ENCODE measurements at places on chromosomes 3 and 15.

GRCh38 chr3:2372306-2372705 is 273.6 kb downstream of the CNTN4 start:
- DNase-seq: no peak

DNA sequence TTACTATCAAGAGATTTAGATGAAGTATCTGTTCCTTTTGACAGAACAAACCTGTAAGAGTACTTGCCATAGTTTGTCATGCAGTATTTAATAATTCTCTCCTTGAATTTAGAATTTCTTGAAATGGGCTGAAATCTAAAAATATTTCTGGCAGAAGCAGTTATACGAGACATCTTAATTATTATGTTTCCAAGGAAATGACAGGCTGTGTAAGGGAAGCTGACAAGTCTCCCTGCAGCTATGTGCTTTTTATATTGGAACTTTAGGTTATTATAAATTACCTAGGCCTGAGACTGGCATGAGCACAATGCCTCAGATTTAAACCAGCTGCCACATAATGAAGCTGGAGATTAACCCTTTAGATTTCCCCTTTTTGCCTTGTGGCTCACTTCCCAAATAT is 365.0 kb upstream of the EPHA6 start:
- DNase-seq: no peak

DNA sequence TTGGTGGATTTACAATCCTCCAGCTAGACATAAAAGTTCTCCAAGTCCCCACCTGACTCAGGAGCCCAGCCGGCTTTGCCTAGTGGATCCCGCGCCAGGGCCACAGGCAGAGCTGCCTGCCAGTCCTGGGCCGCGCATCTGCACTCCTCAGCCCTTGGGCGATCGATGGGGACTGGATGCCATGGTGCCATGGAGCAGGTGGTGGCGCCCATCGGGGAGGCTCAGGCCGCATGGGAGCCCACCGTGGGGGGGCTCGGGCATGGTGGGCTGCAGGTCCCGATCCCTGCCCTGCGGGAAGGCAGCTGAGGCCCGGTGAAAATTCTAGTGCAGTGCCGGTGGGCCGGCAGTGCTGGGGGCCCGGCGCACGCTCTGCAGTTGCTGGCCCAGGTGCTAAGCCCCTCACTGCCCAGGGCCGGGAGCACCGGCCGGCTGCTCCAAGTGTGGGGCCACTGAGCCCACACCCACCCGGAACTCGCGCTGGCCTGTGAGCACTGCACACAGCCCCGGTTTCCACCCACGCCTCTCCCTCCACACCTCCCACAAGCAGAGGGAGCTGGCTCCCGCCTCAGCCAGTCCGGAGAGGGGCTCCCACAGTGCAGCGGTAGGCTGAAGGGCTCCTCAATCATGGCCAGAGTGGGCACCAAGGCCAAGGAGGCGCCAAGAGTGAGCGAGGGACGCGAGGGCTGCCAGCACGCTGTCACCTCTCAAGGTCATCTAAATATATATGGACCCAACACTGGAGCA is 38.8 kb upstream of the IGSF11 start:
- no peak for DNase-seq

DNA sequence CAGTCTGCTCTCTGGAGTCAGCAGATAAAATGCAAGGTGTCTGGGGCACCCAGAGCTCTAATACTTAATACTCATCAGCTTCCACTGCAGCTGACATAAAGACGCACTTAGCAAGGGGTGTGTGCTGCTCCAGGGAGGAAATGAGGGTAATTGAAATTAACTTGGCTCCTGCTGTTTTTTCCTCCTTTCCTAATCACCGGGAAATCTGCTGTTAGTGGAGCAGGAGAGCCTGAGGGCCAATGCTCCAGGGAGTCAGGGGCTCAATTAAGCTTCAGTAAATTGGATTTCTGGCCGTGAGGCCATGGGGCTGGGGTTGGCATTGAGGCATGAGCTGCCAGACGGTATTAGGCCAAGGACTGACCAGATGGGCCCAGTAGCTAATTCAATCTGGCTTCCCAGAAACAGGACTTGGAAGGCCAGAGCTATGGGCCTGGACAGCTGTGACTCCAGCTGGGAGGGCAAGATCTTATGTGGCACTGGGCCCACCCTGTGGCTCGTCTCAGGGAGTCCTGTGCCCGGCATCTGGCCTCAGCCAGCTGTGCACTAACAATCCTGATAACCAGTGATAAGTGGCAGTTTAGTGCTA is 30.7 kb upstream of the CHRNB4 start:
- DNase-seq: no peak

DNA sequence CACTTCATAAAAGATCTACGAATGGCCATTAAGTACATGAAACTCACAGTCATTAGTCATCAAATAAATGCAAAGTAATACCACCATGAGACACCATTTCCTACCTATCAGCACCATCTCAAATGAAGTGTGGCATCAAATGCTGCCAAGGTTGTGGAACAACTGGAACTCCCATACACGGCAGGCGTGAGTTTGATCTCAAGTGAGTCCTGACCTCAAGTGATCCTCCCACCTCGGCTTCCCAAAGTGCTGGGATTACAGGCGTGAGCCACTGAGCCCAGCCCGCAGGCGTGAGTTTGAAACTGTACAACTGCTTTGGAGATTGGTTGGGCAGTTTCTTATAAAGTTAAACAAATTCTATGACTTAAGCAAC is 28.8 kb upstream of the HDAC11 start:
- DNase-seq: peak; percentile 17

DNA sequence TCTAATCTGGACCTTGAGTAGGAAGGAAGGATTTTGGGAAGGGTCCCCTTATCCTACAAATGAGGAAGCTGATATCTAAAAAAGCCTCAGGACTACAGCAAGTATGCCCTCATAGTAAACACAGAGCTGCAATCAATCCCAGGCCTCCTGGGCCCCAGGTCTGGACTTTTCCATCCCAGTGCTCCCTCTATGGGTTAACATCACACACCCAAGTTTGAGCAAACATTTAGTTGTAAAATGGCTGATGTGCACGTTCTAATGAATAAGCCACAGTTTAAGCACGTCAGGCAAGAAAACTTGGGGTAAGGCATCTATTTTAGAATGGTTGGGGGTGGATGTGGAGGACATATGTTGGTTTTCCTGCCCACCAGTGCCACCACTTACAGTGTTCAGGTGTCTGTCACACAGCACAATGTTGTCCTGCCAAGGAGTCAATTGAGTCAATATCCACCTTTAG is 44.3 kb upstream of the UBE2E1 start:
- DNase-seq: no peak

- no peak for DNase-seq
Observed at GRCh38 chr3:44628716-44629115, 3.9 kb downstream of the ZNF197 start.

- no peak for DNase-seq
Observed at GRCh38 chr15:89346516-89347231, 12.1 kb upstream of the POLG start.

DNA sequence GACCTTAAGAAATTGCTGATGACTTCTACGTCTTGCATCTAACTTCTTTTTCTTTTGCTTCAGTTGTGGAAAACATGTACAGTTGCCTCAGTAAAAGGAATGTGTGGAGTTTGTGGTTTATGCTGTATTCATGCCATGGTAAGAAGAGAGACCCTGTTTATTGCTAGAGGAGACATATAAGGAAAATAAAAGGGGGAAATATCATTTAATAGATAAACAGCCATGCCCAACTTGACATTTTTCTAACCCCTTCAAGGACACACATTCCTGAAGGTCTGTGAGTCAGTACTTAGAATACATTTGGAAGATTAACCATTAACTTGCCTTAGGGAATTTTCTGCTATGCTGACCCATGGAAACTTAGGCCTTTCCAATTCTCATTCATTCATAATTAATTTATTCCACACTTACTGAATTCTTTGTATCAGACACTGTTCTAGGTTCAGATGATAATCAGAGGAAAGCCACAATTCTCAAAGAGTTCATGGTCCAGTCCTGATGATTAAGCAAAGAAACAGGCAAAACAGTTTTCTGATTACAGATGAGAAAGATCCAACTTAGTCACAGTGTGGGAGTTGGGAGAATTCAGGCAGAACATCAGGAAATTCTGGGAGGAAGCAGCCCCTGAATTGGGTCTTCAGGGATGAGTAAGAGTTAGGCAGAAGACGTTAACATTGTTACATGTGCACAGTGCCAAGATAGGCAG is 329.8 kb upstream of the RASGRP1 start:
- no peak for DNase-seq

Measured in stimulated activated CD4-positive, alpha-beta T cell treated with anti-CD3 and anti-CD28 coated beads, Interleukin-12 subunit alpha, Interleukin-12 subunit beta, amount 100 ng/mL, for 48 hours (primary cell).